ENCODE measurements at places on chromosomes 2 and 18.

- DNase-seq: no peak
These were observed 369.7 kb upstream of the TRIB2 start for GRCh38 chr2:12347066-12347493.

GRCh38 chr2:69817729-69818501 lies 11.5 kb upstream of the GMCL1 start:
- DNase-seq: no peak

- DNase-seq: no peak
These were observed 255.3 kb upstream of the SIX2 start for GRCh38 chr2:45264227-45265225.

- peak; percentile 51 for DNase-seq
These were observed 408.3 kb downstream of the NUP35 start for GRCh38 chr2:183532514-183532913.

DNA sequence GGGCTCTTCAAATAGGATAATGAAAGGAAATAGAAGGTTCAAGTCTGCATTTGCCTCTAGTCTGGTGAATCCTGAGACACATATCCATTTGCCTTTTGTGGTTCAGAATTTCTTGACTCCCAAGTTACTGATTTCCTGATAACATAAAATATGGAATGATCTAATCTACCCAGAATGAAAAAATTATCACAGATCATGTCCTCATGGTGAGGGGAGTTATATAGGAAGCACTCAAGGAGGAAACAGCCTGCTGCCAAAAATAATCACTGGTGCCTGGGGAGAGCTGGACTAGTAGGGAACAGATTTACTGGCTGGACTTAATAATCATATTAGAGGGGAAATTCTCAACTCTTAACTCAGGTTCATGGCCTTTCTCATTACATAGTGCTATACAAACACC lies 95.5 kb upstream of the STK17B start:
- DNase-seq: no peak

DNA sequence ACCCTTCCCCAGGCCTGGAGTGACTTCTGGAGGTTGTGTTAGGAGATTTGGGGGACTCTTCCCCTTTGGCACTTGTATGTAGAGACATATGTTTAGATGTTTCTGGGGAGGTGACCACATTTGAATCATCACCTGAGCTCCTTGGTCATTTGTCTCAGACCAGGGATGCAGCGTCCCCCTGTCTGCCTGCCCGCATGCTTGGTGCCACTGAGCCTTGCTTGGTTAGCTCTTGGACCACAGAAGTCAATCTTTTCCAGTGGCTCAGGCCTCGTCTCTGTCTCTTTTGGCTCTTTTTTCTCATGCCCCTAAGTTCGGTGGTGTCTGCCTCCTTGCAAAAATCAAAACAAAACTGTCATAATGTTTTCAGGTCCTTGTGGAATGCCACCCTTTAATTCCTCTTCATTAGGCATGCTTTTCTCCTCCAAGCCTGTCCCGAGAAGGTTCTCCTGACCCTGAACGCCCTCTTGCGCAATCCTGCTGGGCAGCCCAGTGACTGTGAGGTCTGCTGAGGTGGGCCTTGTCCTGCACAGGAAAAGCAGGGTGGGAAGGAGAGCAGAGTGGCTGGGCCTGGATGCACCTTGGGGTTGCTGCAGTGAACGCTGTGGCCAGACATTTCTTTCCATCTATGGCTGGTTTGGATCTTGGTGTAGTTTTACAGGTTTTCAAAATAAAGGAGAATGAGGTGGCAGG lies 24.9 kb downstream of the GLI2 start:
- DNase-seq: no peak

- no peak for DNase-seq
These were observed 34.2 kb upstream of the CAB39 start for GRCh38 chr2:230678451-230678850.

DNA sequence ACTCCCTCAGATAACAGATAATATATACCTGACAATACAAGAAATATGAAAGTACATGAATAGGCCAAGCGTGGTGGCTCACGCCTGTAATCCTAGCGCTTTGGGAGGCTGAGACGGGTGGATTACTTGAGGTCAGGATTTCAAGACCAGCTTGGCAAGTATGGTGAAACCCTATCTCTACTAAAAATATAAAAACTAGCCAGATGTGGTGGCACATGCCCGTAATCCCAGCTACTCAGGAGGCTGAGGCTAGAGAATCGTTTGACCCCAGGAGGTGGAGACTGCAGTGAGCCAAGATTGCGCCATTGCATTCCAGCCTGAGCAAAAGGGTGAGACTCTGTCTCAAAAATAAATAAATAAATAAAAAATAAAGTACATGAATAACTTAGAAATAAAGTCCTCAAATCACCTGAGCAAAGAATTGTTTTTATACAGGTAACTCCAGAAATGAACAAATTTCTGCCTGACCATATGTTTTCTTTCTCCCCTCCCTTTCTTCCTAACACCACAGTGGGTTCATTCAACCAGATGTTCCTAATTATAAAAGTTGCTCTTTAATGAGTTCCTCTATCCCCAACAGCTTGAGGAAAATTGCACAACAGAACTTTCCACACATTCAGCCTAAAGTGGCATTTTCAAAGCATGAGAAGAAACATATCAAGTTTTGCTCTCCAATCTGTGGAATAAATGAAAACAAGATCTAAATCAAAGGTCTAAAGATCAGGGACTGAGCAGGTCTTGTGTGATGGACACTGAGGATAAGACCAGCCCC lies 33.6 kb upstream of the AP1S3 start:
- no peak for DNase-seq

DNA sequence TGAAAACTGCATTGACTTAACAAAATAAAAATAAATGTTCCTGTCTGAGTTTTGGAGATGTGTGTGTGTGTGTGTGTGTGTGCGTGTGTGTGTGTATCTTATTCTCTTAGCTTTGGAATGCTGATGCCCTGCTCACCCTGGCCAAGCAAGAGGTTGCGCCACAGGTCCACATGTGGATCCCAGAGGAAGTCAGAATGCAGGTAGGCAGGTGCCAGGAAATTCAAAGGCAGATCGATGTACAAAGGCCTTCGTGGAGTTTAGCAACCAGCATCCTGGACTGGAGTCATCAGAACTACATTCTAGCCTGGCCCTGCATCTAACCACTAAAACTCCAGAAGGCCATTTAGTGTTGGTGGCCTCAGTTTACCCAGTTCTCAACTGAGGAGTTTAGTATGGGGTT lies 12.4 kb downstream of the G6PC2 start:
- DNase-seq: no peak

- no peak for DNase-seq
These were observed 78.7 kb downstream of the GRB14 start for GRCh38 chr2:164542581-164543021.

DNA sequence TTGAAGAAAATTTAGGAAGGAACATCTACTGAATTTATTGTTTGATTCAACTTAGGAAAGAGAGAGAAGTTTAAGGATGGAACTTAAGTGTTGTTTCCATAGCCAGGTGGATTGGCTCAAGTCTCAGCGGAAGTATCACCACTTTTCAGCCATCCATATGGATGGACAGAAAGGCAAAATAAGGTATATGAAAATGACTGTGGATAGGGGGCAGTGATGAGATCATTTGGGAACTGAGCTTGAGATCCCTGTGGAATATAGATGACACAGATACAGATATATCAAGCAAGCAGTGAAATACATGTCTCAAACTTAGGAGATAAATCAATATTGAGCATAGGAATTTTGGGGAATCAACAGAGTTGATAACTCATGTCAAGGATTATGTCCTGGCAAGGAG lies 1462.7 kb upstream of the NXPH2 start:
- peak; percentile 3 for DNase-seq

DNA sequence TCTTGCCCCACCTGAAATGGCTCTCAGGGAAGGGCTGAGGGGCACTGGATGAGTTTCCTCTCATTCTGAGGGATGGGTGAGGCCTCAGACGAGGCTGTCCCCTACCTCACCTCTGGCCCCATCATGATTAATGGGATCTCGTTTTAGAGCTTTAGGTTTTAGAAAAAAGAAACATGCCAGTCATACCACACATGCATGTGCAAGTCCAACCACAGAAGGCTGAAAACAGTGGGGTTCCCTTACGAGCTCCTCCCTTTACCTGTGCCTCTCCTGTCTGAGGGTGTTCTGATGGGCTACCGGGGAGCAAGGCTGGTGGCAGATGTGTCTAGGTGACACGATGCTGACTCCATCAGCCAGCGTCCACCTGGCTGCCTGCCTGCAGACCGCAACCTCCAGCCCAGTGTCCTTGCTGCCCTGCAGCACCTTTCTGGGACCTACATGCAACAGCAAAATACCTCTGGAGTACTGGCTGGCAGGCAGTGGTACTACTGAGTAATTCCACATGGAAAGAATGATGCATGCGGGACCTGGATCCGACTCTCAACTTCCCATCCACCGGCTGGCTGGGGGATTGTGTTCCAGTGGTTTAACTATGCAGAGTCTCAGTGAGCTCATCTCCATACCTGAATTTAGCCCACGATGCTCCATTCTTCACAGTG lies 9.1 kb upstream of the LYPD6B start:
- no peak for DNase-seq

- DNase-seq: peak; percentile 58
These were observed 24.0 kb downstream of the RAX start for GRCh38 chr18:59249199-59249774.

DNA sequence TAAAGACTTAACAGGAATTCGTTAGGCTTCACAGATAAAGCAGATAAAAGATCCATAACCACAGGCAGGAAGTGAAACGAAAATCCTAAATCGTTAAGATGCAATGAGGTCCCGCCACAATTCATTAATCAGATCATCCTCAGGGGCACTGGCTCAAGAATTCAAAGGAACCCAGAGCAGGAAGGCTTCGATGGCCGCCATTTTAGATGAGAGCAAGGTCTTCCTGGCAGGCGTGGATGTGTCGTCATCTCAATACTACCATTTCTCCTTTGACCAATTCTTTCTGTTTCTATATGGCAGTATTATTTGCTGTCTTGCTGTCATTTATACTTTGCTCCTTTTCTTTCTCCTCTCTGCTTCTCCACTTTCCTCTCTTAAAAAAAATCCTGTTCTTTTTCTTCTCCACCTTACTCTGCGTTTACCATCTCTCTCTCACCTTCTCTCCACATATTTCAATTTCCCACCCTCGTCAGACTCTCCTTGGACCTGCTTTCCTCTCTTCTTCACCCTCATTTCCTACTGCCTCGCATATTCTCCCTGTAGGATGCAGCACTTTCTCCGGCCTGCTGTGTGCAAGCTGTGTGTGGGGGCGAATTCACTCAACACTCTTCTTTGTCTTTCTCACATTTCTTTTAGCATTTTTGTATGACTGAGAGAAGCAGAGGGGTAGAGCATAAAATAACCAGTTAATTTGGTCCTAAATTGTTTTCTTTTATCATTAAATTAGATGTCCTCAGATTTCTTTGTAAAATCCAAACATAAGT lies 35.1 kb upstream of the LHCGR start:
- no peak for DNase-seq

DNA sequence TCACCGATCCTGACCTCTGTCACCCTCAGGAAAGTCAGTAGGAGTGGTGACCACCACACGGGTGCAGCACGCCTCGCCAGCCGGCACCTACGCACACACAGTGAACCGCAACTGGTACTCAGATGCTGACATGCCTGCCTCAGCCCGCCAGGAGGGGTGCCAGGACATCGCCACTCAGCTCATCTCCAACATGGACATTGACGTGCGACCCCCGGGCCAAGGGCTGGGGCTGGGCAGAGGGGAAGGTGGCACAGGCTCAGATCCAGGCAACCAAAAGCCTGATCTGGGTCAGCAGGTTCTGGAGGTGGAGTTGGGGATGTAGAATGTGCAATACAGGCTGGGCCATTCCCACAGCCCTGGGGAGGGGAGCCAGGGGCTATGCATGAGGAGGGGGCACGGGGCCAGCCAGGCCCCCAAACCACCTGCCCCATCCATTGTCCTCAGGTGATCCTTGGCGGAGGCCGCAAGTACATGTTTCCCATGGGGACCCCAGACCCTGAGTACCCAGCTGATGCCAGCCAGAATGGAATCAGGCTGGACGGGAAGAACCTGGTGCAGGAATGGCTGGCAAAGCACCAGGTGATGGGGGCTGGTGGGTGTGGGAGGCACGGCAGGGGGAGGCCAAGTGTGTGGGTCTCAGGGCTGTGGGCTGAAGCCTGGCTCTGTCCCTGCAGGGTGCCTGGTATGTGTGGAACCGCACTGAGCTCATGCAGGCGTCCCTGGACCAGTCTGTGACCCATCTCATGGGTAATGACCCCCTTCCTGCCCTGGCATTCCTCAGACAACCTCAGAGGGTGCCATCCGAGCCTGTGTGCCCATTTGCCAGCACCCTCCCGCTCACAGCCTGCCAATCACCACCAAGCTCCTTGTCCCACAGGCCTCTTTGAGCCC lies 1.4 kb downstream of the ALPI start:
- no peak for DNase-seq

DNA sequence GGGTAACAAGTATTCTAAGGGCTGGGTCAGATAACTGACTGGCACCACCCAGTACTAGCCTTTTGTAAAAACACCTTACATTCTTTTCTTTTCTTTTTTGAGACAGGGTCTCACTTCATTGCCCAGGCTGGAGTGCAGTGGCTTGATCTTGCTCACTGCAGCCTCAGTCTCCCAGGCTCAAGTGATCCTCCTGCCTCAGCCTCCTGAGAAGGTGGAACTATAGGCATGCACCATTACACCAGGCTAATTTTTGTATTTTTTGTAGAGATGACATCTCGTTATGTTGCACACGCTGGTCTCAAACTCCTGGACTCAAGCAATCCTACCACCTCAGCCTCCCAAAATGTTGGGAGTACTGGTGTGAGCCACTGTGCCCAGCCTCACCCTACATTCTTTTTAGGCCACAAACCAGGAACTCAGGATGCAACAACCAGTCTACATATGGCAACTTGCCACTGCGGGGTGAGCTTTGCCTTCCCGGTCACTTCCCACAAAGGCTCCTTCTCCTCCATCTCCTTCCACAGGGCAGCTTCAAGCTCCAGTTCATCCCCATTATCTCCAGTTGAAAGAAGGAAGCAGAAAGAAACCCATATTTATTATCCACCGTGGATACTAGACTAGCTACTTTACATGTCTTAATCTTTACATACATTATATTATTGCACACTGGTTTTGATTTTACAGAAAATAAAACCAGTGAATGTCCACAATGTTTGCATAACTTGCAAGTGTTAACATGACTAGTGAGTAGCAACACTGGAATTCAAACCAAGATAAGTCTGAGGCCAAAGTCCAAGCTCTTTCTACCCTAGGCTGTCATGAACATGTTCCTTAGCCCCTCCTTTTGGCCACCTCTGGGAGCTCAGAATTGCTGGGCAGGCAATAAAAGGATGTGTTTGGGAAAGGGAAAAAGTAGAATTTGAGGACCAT lies 23.7 kb upstream of the AP1S3 start:
- DNase-seq: no peak

DNA sequence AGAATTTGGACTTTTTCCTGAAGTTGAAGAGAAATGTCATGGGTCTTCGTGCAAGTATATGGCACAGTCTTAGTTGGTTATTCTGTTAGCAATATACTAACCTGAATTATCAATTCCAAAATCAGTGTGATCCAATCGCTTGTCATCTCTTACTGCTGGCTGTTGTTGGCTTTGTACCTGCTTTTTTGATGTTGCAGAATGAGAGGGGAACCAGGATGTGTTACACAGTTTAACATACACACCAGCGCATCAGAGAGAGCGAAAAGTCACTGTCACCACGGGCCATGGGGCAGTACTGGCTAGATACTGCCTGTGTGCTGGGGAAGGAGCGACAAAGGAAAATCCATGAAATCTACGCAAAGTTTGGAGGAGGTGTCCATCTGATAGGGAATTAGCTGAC lies 59.3 kb upstream of the SPP2 start:
- DNase-seq: no peak

GRCh38 chr18:58716060-58716756 lies 44.9 kb downstream of the MALT1 start:
- DNase-seq: no peak

GRCh38 chr2:159637240-159637639 lies 20.9 kb upstream of the BAZ2B start:
- no peak for DNase-seq

GRCh38 chr2:173821451-173821850 lies 143.7 kb downstream of the SP3 start:
- DNase-seq: no peak
